ENCODE measurements at places on chromosomes 2 and 18.

GRCh38 chr2:172436889-172437288 lies 9.5 kb downstream of the ITGA6 start:
- no peak for DNase-seq

GRCh38 chr2:4073026-4073569 lies 369.7 kb downstream of the DCDC2C start:
- no peak for DNase-seq

DNA sequence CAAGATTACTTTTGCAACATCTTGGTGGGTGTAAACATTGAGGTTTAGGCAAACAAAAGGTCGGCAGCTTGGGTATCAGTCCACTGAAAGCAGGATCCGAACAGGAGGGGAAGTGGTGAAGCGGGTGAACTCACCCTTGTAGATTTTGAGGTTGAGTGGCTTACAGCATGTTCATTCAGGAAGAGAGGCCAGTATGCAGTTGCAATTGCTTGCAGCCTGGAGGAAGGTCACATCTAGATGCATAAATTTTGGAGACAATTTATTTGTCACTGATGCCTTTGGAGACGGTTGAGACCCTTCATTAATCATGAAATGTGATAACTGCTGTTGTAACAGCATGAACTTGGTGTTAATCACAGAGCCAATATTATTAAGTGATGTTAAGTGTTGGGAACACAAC lies 131.1 kb downstream of the LTBP1 start:
- no peak for DNase-seq

GRCh38 chr2:1283871-1284270 lies 129.4 kb upstream of the TPO start:
- DNase-seq: no peak

DNA sequence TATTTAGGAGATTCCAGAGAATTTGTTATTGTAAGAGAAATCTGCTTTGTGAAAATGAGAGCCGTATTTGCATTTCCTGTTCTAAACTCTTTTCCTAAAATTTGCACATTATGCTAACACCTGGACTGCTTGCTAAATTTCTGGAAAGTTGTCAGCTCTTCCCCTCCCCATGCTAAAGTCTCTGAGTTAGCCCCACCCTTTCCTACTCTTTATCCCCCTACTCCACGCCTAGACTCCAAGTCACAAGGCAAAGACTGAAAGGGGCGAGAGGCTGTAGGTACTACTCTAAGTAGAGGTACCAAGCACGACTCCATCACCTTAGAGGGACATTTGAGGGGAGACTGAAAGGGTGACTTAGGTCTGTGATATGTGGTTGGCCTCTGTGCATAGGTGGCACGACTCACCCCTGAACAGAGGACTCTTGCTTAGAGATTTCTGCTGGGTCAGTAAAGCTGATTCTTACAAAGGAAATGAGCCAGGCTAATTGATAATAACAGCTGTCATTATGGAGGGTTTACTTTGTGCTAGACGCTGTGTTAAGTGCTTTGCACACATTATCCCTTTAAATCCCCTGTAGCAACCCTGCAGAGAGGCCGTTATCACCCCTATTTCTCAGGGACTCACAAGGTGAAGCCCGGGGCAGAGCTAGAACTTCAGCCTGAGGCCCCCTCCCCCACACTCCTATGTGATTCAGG lies 373.5 kb downstream of the EN1 start:
- DNase-seq: no peak
